ENCODE measurements at places on chromosomes 2 and 18.

- DNase-seq, result no peak
Observed at GRCh38 chr2:195601361-195601760, 55.7 kb upstream of the SLC39A10 start.

DNA sequence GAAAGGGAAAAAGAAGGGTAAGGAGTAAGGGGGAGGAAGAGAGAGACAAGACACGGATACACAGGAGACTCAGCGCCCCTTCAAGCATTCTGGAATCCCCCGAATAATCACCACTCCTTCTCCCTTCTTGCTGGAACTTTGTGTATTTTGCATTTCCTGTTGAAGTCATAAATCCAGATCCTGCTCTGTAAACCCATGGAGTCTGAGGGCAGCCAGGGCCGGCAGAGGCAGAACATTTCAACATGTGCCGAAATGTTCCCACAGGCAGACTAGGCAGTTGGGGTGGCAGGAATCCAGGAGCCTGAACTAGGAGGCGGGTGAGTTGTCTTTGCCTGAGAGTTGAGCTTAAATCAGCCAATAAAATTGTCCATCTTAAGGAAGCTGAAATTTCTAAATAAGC is 193.1 kb downstream of the SH3RF3 start:
- DNase-seq, result no peak

GRCh38 chr2:176847575-176847974 is 365.0 kb upstream of the HNRNPA3 start:
- DNase-seq, result no peak

DNA sequence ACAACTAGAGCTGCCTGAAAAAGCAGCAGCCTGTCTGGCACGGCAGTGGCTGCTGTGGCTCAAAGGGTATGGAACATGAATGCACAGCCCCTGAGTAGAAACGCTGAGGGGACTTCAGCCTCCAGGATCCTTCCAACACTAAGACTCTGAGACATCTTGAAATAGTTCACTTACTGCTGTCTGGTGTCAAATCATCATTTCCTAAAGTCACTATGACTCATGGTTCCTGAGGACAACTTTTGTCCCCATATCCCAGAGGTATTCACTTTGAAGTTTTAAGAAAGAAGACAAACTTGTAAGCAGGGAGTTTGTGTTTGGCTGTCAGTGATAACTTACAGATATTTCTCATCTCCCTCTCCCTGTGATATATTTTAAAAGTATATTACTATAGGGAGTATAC is 33.3 kb upstream of the NEB start:
- no peak for DNase-seq

DNA sequence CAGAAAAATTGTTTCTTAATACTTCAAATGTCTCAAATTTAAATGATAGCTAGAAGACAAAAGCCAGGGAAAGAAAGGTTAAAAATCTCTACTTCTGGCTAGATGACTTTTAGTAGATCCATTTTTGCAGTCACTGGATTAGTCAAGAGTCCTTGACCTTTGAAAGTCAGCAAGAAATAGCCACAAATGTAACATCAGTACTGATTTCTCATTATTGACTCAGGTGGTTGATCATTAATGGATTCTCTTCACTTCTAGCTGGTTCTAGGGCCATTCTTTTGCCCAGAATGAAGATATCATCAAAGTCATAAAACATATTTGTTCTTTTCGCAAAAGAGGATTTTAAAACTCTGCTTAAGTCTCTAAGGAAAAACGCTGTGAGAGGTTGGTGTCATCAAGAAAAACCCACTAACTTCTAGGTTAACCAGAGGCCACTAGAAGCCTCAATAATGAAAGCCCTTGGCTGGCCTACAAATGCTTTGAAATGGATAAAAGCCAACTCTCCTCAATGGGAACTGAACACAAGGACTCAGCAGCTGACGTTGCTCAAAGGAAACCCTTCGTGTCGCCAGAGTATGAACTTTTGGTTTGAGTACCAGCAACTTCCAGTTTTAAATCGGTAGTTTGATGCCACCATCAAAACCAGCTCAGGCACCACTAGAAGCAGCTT is 66.3 kb downstream of the IRS1 start:
- no peak for DNase-seq

DNA sequence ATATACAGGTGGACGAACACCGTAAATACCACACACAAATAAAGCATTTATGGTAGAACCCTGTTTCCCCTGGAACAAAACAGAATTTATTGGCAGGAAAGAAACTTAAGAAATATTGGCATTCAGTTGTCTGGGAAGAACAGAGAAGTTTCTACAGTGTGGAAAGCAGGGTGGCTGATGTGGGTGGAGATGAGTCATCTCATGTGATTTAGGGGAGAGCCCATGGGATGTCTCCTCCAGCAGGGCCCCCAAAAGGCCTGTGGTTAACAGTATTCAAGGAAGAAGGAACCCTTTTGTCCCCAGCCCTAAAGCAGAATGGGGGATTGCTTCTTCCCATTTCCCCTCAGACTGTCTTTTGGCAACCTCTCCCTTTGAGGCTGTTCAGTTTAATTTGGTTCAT is 24.2 kb downstream of the SIX3 start:
- no peak for DNase-seq

- no peak for DNase-seq
Observed at GRCh38 chr2:229620759-229621158, 93.6 kb downstream of the DNER start.

DNA sequence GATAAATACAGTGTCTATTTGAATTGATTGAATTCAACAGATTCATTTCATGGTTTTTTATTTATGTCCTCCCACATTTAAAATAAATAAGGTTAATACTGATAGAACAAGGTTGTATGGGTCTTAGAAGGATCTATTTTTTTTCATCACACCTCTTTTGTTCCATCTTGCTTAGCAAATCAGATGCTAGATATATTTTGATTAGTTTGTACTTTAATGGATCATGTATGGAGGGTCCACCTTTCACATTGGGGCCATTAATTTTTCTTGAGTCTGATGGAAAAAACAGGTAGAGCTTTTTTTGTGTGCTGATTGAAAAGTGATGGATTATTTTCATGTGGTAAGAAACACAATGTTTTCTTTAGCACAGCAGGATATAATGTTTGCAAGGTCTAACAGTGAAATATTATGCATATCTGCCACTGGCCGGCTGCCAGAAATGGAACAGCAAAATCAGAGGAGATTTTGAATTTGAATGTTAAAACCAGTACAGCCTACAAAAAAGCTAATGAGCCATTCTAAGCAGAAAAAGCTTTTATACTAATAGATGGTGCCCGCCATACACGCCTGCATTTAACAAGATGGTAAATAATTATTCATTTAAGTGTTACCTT is 188.1 kb upstream of the ETAA1 start:
- no peak for DNase-seq

DNA sequence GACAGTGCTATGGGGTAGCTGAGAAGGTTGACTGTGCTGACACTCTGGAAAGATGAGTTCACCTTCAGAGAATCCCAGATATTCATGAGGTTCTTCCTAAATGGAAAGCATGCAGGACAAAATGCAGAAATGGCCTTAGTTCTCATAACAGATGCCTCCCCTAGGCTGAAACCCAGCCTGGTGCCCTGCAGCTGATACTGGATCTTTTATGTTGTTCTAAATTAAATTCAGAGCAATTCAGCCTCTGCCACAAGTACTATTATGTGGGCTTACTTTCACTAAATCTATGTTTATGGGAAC is 172.0 kb upstream of the SERPINE2 start:
- no peak for DNase-seq

- DNase-seq, result no peak
Observed at GRCh38 chr2:63914311-63914710, 72.6 kb downstream of the UGP2 start.

- no peak for DNase-seq
Observed at GRCh38 chr2:100142393-100142792, at the start of gene AFF3. Gene AFF3, minus strand, starts transcription at chr2:100142590. Its CDS starts 38,136 bp downstream, at chr2:100104454.

GRCh38 chr2:220393711-220394110 is 766.3 kb downstream of the SLC4A3 start:
- no peak for DNase-seq

- DNase-seq, result no peak
Observed at GRCh38 chr2:10370390-10370789, 67.7 kb downstream of the HPCAL1 start.

- DNase-seq, result no peak
Observed at GRCh38 chr2:20450201-20450999, 3.5 kb downstream of the RHOB start.

GRCh38 chr18:50396005-50396660 is 21.3 kb downstream of the SKA1 start:
- no peak for DNase-seq

DNA sequence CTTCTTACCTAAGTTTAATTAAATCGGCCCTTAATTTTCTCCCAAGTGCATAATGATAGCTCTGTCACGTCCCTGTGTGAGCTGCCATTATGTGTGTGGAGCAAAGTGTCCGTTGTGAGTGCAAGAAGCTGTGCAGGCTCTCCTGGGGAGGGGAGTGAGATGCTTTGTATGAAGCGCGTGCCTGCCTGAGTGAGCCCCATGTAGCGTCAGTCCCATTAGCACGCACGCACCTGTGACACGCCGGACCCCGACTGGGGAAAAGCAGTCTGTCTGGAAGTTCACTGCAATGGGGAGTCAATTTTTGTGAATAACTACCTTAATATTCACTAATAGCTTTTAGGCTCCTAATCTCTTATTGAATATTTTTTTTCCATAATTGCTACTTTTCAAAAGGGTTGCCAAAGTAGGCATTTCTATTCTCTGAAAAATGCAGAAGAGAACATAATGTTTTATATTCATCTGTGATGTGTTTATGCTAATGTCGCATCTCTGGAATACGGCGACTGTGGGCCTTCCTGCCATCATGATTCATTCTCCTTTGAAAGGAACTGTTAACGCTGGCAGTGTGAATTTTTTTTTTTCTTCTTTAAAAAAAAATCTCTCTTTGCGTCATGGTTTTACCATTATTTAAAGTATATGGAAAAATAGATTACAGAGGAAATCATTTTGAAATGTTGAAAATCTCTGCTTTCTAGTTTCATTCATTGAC is 157.7 kb downstream of the COL4A4 start:
- no peak for DNase-seq

- DNase-seq, result no peak
Observed at GRCh38 chr2:72497763-72498162, 328.1 kb downstream of the EXOC6B start.

DNA sequence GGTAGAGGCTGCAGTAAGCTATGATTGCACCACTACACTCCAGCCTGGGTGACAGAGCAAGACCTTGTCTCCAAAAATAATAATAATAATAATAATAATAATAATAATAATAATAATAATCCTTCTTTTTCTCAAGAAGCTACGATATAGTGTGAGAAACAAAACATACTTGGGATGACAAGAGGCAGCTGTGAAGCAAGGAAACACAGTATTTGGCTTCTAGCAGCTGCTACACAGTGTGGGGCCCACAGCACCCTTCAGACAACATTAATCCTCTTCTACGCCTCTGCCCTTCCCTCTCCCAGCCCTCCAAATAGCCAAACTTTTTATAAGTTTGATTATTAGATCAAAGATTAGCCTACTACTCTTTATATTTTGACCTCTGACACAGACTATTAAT is 62.2 kb downstream of the MYOM1 start:
- no peak for DNase-seq

- no peak for DNase-seq
Observed at GRCh38 chr2:183292028-183292427, 167.8 kb downstream of the NUP35 start.

- no peak for DNase-seq
Observed at GRCh38 chr2:102043560-102043959, 51.8 kb downstream of the IL1R2 start.

GRCh38 chr18:64332835-64333234 is 183.9 kb upstream of the LINC00305 start:
- DNase-seq, result no peak

GRCh38 chr2:31947871-31948270 is 62.9 kb downstream of the MEMO1 start:
- no peak for DNase-seq

All from CMK (cell line).